ENCODE measurements at places on chromosomes 5 and 9. TPM values are rescaled to one million over a fixed set of nuclear protein-coding genes. Genes with fewer than 3 reads are reported as not detected.
A peak's percentile ranks its signal among the peaks of the same experiment; 100 is the strongest.

Gene GNA14
- total RNA-seq = not detected

Gene ARHGEF39
- 14.2 TPM for total RNA-seq

DNA sequence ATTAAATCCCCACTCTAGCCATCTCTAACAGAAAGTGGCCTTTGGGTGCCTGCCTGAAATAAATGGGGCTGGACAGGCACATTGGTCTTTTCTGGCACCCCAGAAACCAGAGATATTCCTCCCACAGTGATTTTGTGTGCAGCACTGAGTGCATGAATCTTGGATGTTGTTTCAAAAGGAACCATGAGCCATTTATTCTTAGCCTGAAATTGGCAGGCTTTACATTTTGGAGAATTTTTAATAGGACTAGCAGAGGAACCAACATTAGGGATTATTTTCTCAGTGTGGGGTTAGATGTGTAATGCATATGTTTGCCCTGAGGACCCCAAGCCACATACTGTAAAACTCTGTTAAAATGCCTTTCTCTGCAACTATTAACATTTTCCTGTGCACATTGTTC, 451.3 kb downstream of the NFIB start:
- H3K4me3 ChIP-seq = no peak overlapping the region
- no peak for DNase-seq
- no peak overlapping the region for H3K27ac ChIP-seq

DNA sequence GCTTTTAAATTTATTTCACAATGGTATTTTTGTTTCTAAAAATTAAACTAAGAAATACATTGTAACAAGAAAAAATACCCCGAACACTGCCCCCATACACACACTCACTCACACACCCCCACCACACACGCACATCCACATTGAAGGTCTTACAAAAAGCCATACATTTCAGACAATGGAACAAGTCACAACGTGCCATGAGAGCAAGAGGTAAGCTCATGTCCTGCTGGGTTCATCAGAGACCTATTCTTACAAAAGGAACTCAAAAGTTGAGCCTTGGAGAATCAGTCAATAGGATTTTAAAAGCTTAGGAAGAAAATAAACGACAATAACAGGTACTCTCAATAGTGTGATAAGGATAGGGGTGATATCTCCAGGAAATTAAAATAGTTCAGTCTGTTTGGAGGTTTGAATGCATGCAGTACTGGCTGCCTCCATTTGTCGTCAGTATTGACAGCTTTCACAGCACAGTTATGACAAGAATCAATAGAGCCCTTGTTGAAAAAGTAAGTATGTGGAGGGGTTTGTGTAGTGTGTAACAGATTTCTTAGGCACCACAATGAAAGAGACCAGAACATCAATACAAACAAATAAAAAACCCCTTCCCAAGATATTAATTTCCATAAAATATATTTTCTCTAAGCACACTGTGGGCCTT, 1826.2 kb upstream of the CDH6 start:
- no peaks in the 10 kb centered on the region for H3K27me3 ChIP-seq
- H3K36me3 ChIP-seq = peaks cover 13% of the 10 kb centered on the region
- H3K4me3 ChIP-seq = no peak overlapping the region
- H3K4me1 ChIP-seq = no peaks in the 10 kb centered on the region

DNA sequence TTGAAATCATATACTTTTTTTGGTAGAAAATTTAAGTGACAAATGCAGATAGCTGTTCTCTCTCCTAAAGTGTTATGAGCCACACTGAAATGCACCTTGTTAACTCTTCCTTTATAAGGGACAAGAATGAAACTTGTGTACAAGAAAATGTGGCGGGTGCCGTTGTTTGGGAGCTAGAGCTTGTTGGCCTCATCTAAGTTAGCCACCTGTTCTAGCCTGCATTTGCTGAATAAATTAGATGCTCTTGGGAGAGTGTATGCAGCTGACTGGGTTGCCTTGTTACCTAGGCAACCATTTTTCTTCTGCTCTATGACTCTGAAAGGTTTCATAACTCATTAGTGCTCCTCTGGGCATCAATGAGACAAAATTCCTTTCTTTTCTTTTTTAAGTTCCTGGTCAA, 174.3 kb downstream of the TAF11L14 start:
- no peaks in the 10 kb centered on the region for H3K4me1 ChIP-seq
- no peak overlapping the region for H3K27ac ChIP-seq
- DNase-seq = no peak

DNA sequence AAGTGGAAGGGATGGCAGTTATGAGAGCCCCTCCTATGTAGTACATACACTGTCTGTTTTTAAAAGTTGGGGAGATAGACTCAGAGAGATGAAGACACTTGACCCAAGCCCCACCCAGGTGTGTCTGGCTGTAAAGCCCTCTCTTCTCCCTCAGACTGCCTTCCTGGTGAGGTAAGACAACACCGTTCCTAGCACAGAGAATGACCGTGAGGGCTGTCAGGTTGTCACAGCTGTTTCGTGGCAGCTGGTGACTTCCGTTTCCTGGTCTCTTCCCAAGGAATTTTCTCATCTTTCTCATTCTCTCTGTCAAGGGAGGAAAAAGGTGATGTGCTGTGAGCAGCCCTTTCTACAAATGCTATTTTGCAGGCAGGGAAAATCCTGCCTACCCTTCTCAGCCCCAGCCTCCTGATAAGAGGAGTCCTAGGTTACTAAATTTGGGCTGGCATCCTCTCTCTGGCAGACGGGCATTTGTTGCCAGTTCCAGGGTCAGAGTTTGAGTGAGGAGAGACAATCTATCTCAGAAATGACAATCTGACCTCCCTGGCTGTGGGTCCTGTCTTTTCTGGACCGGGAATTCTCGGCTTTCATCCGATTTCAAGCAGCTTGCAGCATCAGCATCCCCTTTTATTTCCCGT, 263.5 kb upstream of the PANK3 start:
- no peaks in the 10 kb centered on the region for H3K4me1 ChIP-seq
- no peak overlapping the region for H3K27ac ChIP-seq
- peaks cover 20% of the 10 kb centered on the region for H3K27me3 ChIP-seq

GRCh38 chr5:31471040-31471439, 60.9 kb downstream of the DROSHA start:
- no peak overlapping the region for H3K27ac ChIP-seq
- H3K36me3 ChIP-seq = peaks cover 11% of the 10 kb centered on the region
- no peaks in the 10 kb centered on the region for H3K4me1 ChIP-seq
- no peak for DNase-seq

- no peaks in the 10 kb centered on the region for H3K4me1 ChIP-seq
- no peak overlapping the region for H3K4me3 ChIP-seq
- peaks cover 11% of the 10 kb centered on the region for H3K27me3 ChIP-seq
- no peak overlapping the region for H3K27ac ChIP-seq
- DNase-seq = no peak
Observed at GRCh38 chr5:124671193-124671592, 75.2 kb downstream of the ZNF608 start.

DNA sequence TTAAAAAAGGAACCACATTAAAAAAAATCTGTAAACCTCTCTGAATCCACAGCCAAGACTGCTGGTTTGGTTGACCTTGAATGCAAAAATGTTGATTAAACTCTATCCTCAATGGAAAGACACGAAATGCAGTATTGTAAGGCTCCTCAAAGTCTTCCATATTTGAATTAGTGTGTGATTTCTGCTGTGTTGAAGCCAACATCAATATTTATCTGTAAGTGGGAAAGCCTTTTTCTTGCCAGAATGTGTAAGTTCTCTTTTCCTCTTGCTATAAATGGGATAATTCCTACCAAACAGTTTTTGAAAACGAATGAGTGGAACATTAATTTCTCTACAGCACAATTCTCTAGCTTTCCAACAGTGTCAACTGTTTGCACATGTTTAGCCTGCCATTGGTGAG, 422.1 kb upstream of the TNC start:
- no peaks in the 10 kb centered on the region for H3K27me3 ChIP-seq
- no peak for DNase-seq
- no peak overlapping the region for H3K27ac ChIP-seq
- H3K4me3 ChIP-seq = no peak overlapping the region

- DNase-seq = no peak
- H3K36me3 ChIP-seq = no peaks in the 10 kb centered on the region
- H3K27me3 ChIP-seq = no peaks in the 10 kb centered on the region
- peaks cover 25% of the 10 kb centered on the region for H3K4me1 ChIP-seq
Observed at GRCh38 chr5:1484730-1485578, 38.8 kb downstream of the LPCAT1 start.

DNA sequence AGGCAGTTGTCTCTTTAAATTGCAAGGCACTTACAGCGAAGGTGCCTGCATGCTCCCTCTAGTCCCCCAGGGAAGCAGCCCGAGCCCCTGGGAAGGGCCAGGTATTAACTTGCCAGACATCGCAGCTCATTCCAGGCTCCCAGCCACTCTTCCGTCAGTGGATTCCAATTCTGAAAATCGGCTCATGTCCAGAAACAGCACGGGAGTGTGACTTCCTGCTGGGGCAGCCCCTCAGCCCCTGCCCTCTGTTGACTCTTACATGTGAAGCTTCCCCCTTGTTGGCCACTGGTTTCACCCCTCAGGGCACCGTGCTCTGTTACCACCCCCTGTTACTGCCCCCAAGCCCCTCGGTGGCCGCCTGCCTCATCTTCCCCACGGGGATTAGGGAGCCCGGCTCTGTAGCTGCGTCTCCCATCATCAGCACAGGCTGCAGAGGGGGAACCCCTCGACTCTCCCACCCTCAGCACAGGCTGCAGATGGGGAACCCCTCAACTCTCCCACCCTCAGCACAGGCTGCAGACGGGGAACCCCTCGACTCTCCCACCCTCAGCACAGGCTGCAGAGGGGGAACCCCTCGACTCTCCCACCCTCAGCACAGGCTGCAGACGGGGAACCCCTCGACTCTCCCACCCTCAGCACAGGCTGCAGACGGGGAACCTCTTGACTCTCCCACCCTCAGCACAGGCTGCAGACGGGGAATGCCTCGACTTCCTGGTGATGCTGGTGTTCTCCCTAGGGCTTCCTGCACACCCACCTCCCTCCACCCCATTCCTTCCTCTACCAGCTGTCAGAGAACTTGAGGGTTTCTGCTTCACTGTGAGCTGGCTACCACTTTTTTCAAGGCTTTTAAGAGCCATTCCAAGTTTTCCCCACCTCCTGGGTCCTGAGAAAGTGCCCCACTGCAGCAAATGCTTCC, 11.1 kb upstream of the CACNA1B start:
- no peak overlapping the region for H3K4me3 ChIP-seq
- DNase-seq = peak; percentile 80
- H3K27ac ChIP-seq = no peak overlapping the region
- H3K4me1 ChIP-seq = peaks cover 36% of the 10 kb centered on the region

GRCh38 chr9:129995409-129996160, 47.4 kb downstream of the FNBP1 start:
- H3K4me1 ChIP-seq = peaks cover 52% of the 10 kb centered on the region
- H3K4me3 ChIP-seq = peak overlapping the region; percentile 85
- DNase-seq = no peak
- peaks cover 12% of the 10 kb centered on the region for H3K36me3 ChIP-seq
- H3K27me3 ChIP-seq = no peaks in the 10 kb centered on the region

DNA sequence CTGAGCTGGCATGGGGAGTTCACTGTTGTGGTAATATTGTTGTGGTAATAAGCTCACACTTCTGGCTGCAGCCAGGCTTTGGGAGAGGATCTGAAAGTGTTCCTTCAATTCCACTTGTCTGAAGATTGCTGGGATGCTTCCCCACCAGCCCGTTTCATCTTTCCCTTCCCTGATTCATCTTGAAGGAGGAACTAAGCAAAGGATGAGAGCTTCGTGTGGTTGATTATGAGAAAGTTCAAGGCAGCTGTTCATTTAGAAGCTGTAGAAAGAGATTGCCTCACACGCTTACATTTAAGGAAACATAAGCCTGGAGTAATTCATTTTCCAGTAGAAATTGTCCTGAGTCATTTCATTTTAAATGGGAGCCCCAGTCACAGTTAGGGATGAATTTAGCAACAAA, 122.4 kb upstream of the GAS1 start:
- H3K36me3 ChIP-seq = no peaks in the 10 kb centered on the region
- DNase-seq = no peak
- H3K27ac ChIP-seq = no peak overlapping the region
- no peak overlapping the region for H3K4me3 ChIP-seq

DNA sequence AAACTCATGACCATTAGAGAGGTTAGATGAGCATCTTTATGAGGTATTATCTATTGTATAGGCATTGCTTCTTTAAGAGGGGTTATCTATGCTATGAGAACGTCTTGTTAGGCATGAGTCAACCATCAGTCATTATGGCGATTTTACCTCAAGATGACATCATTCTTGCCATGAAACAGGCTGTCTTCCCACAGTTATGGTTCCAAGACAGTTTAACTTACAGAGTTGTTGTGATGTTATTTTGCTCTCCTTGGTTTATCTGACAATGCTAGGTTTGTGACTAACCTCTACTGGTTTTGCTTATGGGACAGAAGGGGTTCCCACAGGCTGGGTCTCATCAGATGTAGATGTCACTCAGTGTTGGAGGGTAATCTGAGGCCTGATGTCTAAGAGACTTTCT, 1864.7 kb upstream of the ACO1 start:
- no peaks in the 10 kb centered on the region for H3K36me3 ChIP-seq
- H3K27ac ChIP-seq = no peak overlapping the region
- no peak for DNase-seq
- H3K4me3 ChIP-seq = no peak overlapping the region
- no peaks in the 10 kb centered on the region for H3K4me1 ChIP-seq

- H3K27me3 ChIP-seq = no peaks in the 10 kb centered on the region
- no peak for DNase-seq
- no peak overlapping the region for H3K27ac ChIP-seq
- H3K36me3 ChIP-seq = peaks cover 19% of the 10 kb centered on the region
- H3K4me3 ChIP-seq = peak overlapping the region; percentile 98
Observed at GRCh38 chr5:139296862-139297326, 3.4 kb downstream of the MATR3 start.

DNA sequence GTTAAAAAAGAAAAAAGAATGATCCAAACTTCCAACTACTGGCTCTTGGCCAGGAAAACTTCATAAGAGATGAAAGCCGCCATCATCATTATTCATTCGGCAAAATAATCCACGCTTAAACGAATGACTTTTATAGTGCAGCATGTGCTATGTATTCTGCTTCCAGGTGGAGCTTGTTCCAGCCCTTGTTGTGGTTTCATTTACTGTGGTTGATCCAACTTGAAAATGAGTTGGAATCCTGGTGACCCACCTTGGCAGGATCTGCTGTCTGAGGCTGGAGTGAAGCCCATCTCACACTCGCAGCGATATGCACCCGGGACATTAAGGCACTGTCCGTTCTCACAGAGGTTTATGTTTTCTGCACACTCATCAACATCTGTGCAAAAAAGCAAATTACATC, 209.6 kb downstream of the FBN2 start:
- DNase-seq = no peak
- no peak overlapping the region for H3K4me3 ChIP-seq
- H3K36me3 ChIP-seq = no peaks in the 10 kb centered on the region
- no peaks in the 10 kb centered on the region for H3K27me3 ChIP-seq
- no peaks in the 10 kb centered on the region for H3K4me1 ChIP-seq

DNA sequence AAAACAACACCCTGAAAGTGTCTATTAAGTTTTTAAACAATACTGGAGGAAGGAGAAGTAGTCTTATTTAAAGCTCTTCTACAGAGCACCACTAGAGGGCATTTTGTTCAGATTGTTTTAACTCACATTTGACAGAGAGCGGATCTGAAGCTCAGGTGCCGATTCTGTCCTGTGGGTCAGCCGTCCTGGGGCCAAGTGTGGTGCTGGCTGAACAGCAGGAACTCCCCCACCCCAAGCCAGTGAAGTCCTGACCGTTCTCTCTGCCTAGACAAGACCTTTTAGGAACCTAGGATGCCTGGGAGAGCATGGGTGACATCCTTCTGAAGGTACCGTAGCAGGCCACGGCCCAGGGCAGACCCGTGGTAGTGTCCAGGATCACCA, 3.9 kb downstream of the EXOC3 start:
- no peak overlapping the region for H3K4me3 ChIP-seq
- no peaks in the 10 kb centered on the region for H3K27me3 ChIP-seq
- no peak for DNase-seq

- peaks cover 24% of the 10 kb centered on the region for H3K4me1 ChIP-seq
- no peaks in the 10 kb centered on the region for H3K36me3 ChIP-seq
- no peak for DNase-seq
- peak overlapping the region; percentile 98 for H3K4me3 ChIP-seq
Observed at GRCh38 chr9:109011231-109011671, 2.0 kb downstream of the CTNNAL1 start.

Measured in natural killer cell treated with Interleukin-12 subunit alpha and Interleukin-12 subunit beta and Interleukin-15 and Interleukin-18, amount 100 ng/mL, for 72 hours (primary cell).